ENCODE measurements at places on chromosomes 16 and 17.
A peak's percentile ranks its signal among the peaks of the same experiment; 100 is the strongest.

GRCh38 chr16:87834668-87835473 lies 34.4 kb downstream of the SLC7A5 start:
- no peak for DNase-seq

DNA sequence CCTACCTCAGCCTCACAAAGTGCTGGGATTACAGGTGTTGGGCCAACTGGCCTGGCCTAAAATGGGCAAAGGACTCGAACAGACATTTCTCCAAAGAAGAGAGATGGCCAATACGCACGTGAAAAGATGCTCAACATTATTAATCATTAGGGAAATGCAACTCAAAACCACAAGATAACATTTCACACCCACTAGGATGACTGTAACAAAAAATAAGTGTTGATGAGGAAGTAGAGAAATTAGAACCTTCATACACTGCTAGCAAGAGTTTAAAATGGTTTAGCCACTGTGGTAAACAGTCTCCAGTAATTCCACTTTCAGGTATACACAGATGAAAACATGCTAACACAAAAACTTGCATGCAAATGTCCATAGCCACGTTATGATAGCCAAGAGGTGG lies 5.7 kb downstream of the TMED6 start:
- no peak for DNase-seq

DNA sequence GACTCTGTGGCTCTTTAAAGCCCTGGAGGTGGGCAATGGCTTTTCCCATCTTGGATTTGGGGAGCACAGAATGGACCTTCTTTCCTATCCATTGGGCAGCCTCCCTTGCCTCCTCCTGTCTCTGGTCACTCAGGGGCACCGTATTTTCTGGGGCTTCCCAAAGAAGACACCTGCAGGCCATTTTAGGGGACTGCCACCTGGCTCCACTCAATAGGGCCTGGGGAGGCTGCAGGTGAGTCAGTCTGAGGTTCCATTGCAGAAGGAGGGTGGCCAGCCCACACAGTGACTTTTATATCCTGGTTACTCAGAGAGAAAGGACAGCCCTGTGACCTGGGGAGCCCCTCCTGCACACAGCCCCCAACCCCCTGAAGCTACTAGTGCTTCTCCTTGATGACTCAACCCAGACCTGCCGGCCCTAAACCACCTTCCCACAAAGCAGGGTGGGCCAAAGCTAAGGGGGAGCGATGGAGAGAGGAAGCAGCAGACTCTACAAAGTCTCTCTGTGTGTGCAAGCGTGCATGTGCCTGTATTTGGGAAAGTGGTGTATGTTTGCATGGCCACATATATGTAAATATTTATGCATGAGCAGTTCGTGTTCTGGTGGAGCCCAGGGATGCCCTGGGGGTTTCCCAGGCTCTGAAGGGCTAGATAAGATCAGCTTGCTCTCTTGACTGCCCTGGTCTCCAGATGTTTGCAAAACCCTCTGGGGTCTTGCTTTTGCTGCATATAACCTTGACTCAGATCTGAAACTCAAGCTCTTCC lies 5.0 kb downstream of the CX3CL1 start:
- no peak for DNase-seq

- no peak for DNase-seq
These were observed 32.1 kb downstream of the TOM1L1 start for GRCh38 chr17:54932711-54933110.

DNA sequence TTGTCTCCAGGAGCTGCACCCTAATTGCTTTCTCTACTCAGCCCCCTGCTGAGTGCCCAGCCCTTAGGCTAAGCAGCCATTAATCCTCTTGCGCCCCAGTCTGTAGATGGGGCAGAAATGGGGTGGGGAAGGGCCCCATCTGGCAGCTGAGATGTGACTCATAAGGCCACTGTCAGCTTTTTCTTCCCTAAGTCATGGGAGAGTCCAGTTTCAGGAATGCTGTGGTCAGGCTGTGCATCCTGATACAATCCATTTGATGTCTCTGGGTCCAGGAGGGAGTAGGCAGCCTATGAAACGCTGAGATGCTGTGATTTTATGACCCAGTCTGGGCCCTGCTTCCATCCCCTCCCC lies 12.3 kb downstream of the PLXDC1 start:
- no peak for DNase-seq

DNA sequence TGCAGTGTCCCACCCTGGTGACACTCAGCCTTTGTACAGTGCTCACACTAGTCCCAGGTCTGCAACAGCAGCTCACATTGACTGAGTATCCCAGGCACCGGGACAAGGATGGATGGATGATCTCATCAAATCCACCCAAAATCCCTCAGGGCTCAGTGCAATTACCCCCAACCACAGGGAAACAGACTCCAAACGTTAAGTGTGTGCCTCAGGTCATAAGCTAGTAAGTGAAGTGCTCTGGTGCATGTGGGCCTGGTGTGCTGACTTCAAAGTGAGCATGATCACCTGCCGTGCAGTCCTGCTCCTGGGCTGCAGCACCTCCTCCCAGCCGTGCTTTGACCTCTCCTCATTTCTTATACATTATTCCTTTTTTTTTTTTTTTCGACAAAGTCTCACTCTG lies 31.2 kb upstream of the CD300E start:
- no peak for DNase-seq

GRCh38 chr17:57403236-57403635 lies 146.9 kb downstream of the MSI2 start:
- DNase-seq, result no peak

DNA sequence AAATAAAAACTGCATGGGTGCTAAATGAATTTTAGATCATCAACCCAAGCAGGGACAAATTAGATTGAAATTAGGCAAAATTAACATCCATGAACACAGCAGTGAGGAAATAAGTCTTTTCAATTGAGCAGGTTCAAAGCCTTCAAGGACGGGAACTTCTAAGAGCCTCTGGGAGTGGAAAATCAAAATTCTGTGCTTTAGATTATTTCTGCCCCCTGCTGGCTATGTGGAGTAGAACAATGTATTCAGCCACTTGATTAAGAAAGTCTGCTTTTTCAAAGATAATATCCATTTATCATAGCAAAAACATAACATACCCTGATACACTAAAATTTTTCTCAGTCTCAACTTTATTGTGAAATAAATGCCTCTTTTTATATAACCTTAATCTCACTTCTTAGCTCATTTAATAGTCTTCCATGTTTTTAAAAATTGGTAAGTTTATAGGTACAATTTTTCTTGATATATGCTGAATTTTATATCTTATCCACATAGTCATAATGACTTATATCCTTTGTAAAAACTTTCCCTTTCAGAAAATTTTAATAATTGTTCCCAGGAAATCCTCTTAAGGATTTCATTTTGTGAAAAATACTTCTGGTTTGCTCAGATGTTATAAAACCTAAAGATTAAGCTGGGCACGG lies 28.1 kb upstream of the NOL11 start:
- peak; percentile 74 for DNase-seq

GRCh38 chr16:75931043-75931442 lies 204.8 kb upstream of the CPHXL start:
- no peak for DNase-seq

DNA sequence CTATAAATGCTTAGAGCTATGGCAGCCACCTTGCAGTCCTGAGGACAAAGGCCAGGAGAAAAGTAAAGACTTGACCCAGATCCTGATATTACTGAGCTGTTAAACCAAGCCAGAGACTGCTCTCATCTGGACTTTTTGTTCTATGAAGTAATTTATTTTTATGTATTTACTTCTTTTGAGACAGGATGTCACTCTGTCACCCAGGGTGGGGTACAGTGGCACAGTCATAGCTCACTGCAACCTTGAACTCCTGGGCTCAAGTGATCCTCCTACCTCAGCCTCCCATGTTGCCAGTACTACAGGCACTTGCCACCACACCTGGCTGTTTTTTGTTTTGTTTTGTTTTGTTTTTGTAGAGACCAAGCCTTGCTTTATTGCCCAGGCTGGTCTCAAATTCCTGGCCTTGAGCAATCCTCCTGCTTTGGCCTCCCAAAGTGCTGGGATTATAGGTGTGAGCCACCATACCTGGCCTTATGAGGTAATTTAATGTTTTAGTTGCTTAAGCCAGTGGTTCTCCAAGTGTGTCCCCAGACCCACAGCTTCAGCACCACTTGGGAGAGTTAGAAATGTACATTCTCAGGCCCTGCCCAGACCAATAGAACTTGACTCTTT lies 112.1 kb downstream of the COPRS start:
- DNase-seq, result no peak

DNA sequence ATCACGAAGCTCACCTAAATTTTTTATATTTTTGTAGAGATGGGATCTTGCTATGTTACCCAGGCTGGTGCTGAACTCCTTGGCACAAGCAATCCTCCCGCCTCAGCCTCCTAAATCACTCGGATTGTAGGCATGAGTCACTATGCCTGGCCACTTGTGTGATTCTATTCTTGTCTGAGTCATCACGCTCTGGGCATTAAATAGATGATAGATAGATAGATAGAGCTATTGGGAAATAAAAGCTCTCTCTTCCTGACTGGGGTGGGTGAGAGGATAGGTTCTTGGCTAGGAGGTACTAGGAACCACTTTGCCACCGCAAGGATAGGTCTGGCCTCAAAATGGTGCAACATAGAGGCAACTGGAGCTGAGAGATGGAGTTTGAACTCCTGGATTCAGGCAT lies 21.4 kb upstream of the CACNG3 start:
- no peak for DNase-seq
